ENCODE measurements at places on chromosomes 1 and 21. TPM values are rescaled to one million over a fixed set of nuclear protein-coding genes. Genes with fewer than 3 reads are reported as not detected.

DNA sequence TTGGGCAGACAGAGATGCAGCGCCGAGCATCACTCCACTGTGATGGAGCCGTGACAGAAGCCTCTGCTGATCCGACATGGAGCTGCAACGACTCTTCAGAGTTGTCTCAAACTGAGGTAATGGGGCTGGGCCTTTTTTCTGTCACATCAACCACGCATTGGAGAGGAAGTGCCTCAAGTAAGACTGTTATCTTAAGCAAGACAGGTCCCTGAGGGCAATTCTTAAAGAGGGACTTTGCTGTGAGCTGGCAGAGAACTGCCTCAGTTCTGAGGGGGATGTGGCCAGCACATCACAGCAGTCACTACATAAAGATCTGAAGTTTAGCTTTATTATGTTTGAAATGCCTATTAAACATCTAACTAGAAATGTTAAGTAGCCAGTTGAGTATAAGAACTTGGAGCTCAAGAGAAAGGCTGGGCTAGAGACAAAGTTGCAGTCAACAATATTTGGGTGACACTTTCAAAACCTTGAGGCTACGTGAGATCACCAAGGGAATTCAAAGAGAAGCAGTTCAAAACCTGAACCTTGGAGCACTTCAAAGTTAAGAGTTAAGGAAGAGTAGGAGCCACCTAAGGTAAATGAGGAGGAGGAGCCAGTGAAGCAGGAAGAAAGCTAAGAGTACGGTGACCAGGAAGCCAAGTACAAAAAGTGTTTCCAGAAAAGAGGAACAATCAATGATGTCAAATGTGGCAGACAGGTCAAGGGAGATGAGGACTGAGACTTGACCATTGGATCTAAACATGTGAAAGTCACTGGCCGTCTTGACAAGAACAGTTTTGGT lies 54.2 kb upstream of the BCL9 start:
- H3K27ac ChIP-seq, result no peak overlapping the region
- H3K36me3 ChIP-seq, result no peaks in the 10 kb centered on the region
- no peaks in the 10 kb centered on the region for H3K4me1 ChIP-seq
- no peak for DNase-seq
- peaks cover 15% of the 10 kb centered on the region for H3K27me3 ChIP-seq

GRCh38 chr1:218475275-218475674 lies 130.1 kb downstream of the TGFB2 start:
- no peak for DNase-seq
- no peak overlapping the region for H3K27ac ChIP-seq
- H3K36me3 ChIP-seq, result no peaks in the 10 kb centered on the region
- no peaks in the 10 kb centered on the region for H3K27me3 ChIP-seq
- peaks cover 23% of the 10 kb centered on the region for H3K4me1 ChIP-seq

IGSF5 gene
- total RNA-seq, result 2.5 TPM

- H3K36me3 ChIP-seq, result no peaks in the 10 kb centered on the region
- peaks cover 55% of the 10 kb centered on the region for H3K27me3 ChIP-seq
- H3K4me1 ChIP-seq, result no peaks in the 10 kb centered on the region
- no peak for DNase-seq
These were observed 15.6 kb upstream of the TTC4 start for GRCh38 chr1:54699936-54700525.

GRCh38 chr21:41684381-41685245 lies 82.2 kb downstream of the RIPK4 start:
- H3K27me3 ChIP-seq, result no peaks in the 10 kb centered on the region
- no peaks in the 10 kb centered on the region for H3K36me3 ChIP-seq
- H3K4me1 ChIP-seq, result peaks cover 58% of the 10 kb centered on the region
- no peak overlapping the region for H3K4me3 ChIP-seq
- H3K27ac ChIP-seq, result peak overlapping the region; percentile 90
- DNase-seq, result no peak

DNA sequence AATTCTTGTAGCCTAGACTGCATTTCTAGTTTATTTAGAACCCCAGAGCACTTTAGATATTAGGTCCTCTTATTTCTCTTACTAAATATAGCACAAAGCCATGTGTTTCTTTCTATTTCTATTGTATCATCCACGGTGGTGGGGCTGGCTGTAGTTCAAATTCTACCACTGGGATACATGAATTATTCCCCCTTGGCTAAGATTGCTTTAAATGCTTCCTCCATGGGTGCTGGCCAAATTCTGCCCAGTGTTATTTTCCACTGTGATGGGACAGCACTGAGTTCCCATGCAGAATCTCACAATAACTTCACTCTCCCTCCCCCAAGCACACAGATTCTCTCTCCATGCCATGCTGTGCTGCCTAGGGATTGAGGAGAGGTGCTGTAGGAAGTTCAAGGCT lies 41.5 kb upstream of the GBP6 start:
- no peak for DNase-seq
- H3K27ac ChIP-seq, result no peak overlapping the region
- H3K4me1 ChIP-seq, result no peaks in the 10 kb centered on the region
- no peaks in the 10 kb centered on the region for H3K36me3 ChIP-seq
- peaks cover 6% of the 10 kb centered on the region for H3K27me3 ChIP-seq

DNA sequence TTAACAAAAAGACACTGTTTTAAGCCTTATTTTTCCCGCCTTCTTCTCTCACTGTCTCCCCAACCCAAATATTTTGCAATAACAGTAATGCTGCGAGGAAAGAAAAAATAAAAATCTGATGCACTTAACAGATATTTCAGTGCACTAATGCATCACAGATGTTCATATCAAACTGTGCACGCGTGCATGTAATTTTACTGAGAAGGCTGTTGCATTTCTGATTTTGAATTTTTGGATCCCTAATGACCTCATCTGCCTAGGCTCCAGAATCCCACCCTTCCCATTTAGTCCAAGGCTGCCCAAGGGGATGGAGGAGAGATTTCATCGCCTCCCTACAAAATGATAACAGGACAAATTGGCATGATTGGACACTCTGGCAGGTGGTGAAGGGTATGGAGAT lies 5.5 kb downstream of the TRABD2B start:
- H3K4me1 ChIP-seq, result peaks cover 44% of the 10 kb centered on the region
- H3K4me3 ChIP-seq, result no peak overlapping the region
- no peak overlapping the region for H3K27ac ChIP-seq
- H3K27me3 ChIP-seq, result peaks cover 96% of the 10 kb centered on the region
- no peaks in the 10 kb centered on the region for H3K36me3 ChIP-seq

GRCh38 chr1:41322101-41322661 lies 39.1 kb upstream of the FOXO6 start:
- no peak overlapping the region for H3K27ac ChIP-seq
- H3K36me3 ChIP-seq, result no peaks in the 10 kb centered on the region
- no peak overlapping the region for H3K4me3 ChIP-seq

HNRNPCL2 gene
- total RNA-seq, result not detected

CLDN17 gene
- total RNA-seq, result not detected

- no peak overlapping the region for H3K4me3 ChIP-seq
- DNase-seq, result no peak
- no peaks in the 10 kb centered on the region for H3K4me1 ChIP-seq
These were observed 103.2 kb upstream of the ZNF644 start for GRCh38 chr1:91124989-91125417.

- no peaks in the 10 kb centered on the region for H3K36me3 ChIP-seq
- H3K27ac ChIP-seq, result no peak overlapping the region
- H3K4me3 ChIP-seq, result no peak overlapping the region
- H3K4me1 ChIP-seq, result peaks cover 8% of the 10 kb centered on the region
- no peak for DNase-seq
- no peaks in the 10 kb centered on the region for H3K27me3 ChIP-seq
These were observed 25.6 kb downstream of the PODN start for GRCh38 chr1:53087332-53088285.

All from mesothelial cell of epicardium (in vitro differentiated cells).